Adipocyte (in vitro differentiated cells): ENCODE measurements at places on chromosomes 7 and 10.

GRCh38 chr7:8254667-8255066, 7.3 kb downstream of the ICA1 start:
- DNase-seq = no peak

DNA sequence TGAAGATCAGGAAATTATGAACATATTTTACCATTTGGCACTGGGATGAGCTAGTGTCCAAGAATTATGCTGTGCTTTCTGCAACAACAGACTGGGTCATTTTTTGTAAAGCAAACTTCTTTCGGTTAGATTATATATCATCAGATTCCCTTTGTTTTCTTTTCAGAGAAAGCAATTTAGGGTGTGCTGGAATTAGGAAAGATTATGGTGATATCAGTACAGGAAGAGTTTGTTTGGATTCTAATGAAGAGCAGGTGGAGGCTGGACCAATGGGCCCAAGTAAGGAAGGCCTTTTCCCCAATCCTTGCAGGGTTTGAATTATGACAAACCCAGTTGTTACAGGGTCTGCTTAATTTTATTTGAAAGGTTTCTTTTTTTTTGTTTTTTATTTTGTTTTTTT, 1092.8 kb downstream of the KCNMA1 start:
- DNase-seq = peak; percentile 19

GRCh38 chr7:32224276-32224675, 154.1 kb upstream of the PDE1C start:
- DNase-seq = no peak

DNA sequence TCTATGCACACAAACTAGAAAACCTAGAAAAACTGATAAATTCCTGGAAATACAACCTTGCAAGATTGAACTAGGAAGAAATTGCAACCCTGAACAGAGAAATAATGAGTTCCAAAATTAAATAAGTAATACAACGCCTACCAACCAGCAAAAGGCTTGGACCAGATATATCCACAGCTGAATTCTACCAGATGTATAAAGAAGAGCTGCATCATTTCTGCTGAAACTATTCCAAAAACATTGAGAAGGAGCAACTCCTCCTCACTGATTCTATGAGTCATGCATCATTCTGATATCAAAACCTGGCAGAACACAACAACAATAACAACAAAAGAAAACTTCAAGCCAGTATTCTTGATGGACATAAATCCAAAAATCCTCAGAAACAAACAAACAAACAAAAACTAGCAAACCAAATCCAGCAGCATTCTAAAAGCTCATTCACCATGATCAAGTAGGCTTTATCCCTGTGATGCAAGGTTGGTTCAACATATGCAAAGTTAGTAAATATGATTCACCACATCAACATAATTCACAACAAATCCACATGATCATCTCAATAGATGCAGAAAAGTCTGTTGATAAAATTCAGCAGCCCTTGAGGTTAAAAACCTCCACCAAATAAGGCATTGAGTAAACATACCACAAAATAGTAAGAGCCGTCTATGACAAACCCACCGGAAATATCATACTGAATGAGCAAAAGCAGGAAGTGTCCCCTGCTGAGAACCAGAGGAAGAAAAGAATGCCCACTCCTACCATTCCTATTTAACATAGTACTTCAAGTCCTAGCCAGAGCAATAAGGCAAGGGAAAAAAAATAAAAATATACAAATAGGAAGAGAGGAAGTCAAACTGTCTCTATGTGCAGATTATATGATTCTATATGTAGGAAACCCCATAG, 98.2 kb downstream of the PCDH15 start:
- DNase-seq = no peak

DNA sequence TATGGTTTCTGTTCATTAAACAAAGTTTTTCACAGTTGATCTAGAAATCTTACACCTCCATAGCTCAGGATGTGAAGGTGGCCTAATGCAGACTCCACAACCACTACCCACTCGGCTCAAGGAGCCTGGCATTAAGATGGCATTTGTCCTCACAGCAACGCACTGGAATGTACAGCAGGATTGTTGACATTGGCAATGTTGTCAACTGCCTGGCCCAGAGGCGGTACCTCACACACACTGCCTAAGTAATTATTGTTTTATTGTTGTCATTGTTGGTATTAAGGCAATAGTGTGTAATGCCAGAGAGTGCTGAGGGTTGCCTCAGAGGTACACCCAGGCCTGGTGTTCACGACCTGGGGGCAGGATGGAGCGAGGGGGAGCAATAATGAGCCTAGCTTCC, 38.3 kb downstream of the LRRC18 start:
- no peak for DNase-seq

GRCh38 chr10:72762042-72762441, 70.1 kb downstream of the MCU start:
- DNase-seq = peak; percentile 66

- DNase-seq = no peak
Observed at GRCh38 chr7:131681961-131682360, 125.5 kb upstream of the PODXL start.

- DNase-seq = no peak
Observed at GRCh38 chr7:129257168-129257567, 32.3 kb downstream of the AHCYL2 start.

- DNase-seq = no peak
Observed at GRCh38 chr7:43351683-43352082, 231.2 kb upstream of the STK17A start.

GRCh38 chr10:91879515-91880170, 29.6 kb downstream of the FGFBP3 start:
- DNase-seq = no peak

GRCh38 chr7:47423196-47423595, 158.7 kb downstream of the TNS3 start:
- no peak for DNase-seq

GRCh38 chr7:106858618-106859532, 6.2 kb upstream of the PIK3CG start:
- DNase-seq = no peak

- no peak for DNase-seq
Observed at GRCh38 chr7:77469927-77470326, 53.8 kb upstream of the GSAP start.

GRCh38 chr7:2028733-2029132, 204.0 kb downstream of the MAD1L1 start:
- DNase-seq = no peak

DNA sequence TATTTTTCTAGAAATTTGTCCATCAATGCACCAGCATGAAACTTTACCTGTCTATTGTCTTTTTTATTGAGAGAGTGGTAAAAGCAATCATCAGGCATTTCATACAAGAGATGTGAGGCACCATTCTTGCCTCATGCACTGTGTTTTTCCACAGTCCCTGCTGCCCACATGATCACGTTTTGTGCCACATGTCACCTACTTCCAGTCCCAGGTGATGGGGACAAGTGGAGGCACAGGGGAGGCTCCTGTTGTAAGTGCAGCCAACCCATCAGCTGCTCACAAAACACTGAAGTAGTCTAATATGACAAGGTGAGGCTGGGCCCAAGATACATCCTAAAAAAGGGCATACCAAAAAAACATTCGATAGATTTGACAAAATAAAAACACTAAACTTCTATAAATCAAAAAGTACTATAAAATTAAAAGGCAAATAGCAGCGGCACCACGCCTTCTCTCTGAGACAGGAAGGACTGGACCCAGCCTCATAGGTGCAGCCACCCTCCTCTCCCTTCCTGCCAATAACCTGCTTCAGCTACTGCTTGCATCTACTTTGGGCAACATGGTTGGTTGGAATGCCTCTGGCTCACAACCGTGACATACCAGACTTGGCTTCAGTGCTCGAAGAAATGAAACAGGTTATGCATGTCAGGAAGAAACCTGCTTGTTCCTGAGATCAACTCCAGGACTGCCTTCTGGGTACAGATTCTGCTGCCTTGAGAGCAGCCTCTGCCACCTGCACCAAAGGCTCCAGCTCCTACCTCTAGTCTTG, 2.3 kb downstream of the ZC3HAV1L start:
- DNase-seq = no peak

- DNase-seq = no peak
Observed at GRCh38 chr7:152520861-152521302, 85.1 kb upstream of the KMT2C start.

DNA sequence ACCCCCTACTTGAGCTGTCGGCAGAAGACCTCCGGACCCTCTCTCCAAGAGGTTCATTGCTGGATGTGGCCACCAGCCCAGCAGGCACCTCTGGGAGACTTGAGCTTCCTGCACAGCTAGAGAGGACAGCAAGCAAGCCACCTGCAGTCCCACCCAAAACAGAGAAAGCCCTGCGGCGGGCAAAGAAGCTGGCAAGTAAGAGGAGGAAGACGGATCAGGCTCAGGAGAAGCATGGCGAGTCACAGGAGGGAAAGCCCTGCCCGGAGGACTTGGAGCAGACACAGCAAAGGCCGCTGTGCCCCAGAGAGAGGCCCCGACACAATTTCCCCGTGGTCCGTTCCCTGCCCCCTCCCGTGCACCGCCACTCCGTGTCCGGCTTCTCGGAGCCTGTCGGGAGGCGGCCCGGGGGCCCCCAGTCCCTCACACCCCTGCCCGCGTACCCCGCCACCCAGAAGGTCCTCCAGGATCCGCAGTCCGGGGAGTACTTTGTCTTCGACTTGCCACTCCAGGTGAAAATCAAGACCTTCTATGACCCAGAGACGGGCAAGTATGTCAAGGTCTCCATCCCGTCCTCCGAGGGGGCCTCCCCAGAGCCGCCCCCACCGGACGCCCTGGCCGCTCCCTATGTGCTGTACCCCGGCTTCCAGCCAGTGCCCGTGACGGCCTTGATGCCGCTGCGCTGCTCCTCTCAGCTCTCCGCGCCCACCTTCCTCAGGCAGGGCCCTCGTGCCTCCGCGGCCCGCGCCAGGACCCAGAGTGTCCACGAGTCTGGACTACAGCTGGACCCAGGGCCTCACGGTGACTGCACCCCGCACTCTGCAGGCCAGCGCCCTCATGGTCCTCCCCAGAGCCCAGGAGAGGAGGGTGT, 27.2 kb downstream of the C10orf71 start:
- no peak for DNase-seq

- DNase-seq = no peak
Observed at GRCh38 chr7:53475776-53476175, 440.3 kb downstream of the POM121L12 start.

GRCh38 chr10:73163096-73163495, 4.7 kb downstream of the ECD start:
- peak; percentile 26 for DNase-seq

- no peak for DNase-seq
Observed at GRCh38 chr7:21500117-21500832, 42.6 kb upstream of the DNAH11 start.

GRCh38 chr10:84005403-84005802, 133.9 kb upstream of the GHITM start:
- no peak for DNase-seq

DNA sequence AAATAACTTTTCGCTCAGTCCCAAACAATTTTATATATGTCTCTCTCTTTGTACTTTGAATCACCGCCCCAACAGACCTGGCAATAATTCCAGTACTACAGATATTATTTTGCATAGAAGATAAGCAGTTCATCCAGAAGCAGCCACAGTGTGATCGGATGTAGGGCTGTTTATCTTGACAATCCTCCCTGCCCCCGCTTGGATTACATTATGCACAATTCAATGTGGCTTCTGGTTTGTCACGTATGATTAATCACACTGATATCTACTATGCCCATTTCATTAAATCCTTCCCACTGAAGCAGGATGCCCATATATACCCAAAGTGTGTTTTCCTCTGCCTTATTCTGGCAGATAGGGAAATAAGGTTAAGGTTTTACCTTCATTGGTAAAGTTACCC, 115.2 kb downstream of the PDE1C start:
- no peak for DNase-seq

DNA sequence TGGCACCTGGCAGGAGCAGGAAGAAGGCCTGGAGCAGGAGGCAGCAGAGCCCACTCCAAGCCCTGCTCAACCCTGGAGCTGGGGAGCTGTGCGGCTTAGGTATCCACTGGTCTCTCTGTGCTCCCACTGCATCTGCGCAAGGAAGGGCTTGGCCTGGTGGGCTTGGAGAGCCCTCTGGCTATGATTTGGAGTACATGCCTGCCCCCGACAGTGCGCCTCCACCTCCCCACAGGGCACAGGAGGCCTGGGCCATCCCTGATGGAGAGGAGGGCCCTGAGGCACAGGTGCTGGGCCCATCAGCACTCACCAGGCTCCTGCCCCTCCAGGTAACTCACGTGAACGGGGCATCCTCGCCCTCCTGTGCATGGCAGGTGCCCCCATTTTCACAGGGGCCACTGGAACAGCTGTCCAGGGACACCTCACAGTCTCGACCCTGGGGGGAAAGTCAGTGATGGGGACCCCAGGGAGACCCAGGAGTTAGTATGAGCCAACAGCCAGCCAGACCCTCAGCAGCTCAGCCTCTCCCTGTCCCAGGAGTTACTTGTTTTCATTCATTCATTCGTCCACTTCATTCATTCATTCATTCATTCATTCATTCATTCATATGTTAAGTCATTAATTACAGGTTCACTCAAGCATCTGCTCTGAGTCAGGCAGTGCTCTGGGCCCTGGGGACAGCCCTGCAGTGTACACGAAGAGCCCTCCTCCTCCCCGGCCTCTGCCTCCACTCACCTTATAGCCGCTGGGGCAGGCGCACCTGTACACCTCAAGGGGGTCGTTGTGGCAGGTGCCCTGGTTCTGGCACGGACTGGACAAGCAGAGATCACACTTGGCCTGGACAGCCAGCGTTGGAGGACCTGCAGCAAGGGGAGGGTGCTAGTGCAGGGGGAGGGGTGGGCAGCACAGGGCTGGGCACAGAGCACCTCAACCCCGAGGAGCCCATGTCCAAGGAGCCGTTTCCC, 167.2 kb downstream of the SLIT1 start:
- no peak for DNase-seq

GRCh38 chr7:6167004-6167551, 105.3 kb downstream of the CYTH3 start:
- no peak for DNase-seq

GRCh38 chr7:129690701-129691100, 79.2 kb downstream of the NRF1 start:
- DNase-seq = peak; percentile 27

- peak; percentile 13 for DNase-seq
Observed at GRCh38 chr7:1123715-1124114, 35.8 kb downstream of the GPER1 start.

DNA sequence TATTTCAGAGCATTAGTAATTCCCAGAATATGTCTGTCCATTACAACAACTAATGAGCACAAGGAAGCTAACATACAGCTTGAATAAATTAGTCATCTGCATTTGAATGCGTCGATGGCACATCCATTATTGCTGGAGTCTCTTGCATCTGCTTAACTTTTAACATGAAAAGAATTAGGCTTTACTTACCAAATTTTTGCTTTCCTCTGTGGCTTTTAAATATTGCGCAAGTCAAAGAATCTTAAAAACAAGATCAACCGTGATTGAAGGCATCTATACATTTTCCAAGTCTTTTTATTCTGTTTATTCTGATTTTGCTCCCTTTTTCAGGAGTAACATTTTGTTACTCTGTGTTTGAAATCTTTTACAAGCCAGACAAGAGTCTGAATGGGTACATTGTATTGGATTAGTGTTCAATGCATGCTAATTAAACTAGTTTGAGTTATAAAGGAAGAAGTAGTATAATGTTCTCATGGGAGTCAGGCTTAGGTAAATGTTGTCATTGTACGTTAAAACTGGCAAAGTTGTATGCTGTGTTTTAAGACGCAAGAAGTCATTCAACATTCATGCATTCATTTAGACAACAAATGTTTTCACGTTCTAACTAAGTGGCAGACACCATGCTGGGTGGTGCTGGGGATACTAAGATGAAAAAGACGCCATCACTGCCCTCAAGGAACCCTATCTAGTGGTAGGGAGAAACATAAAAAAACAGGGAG, 4.0 kb upstream of the CACNB2 start:
- peak; percentile 17 for DNase-seq
